Kasumi-1 (cell line): ENCODE measurements at places on chromosomes 1 and 21.

- DNase-seq = peak; percentile 90
Measured at GRCh38 chr1:154335025-154335714, 9.8 kb downstream of the ATP8B2 start.

DNA sequence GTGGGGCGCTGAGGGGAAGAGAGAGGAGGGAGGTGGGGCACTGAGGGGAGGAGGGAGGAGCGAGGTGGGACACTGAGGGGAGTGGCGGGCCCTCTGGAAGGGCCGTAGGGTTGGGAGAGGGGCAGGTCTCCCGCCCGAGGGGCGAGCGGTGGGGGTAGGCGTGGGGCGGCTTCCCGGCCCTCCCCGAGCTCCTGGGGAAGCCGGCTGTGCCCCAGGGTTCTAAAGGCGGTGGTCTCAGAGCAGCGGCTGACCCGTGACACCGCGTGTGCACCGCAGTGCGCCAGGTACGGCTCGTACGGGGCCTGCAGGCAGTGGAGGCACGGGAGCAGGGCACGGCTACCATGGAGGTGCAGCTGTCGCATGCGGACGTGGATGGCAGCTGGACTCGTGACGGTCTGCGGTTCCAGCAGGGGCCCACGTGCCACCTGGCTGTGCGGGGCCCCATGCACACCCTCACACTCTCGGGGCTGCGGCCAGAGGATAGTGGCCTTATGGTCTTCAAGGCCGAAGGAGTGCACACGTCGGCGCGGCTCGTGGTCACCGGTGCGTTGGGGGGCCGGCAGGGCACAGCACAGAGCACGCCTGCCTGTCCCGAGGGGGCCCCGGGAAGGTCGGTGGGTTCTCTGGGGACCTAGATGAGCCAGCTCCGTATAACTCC is 68.5 kb downstream of the OBSCN start:
- no peak for DNase-seq

GRCh38 chr21:42127164-42128150 is 56.3 kb downstream of the UMODL1 start:
- DNase-seq = no peak

- no peak for DNase-seq
Measured at GRCh38 chr1:49171941-49172593, 395.4 kb upstream of the BEND5 start.

GRCh38 chr1:21198929-21199328 is 22.2 kb upstream of the EIF4G3 start:
- no peak for DNase-seq

- no peak for DNase-seq
Measured at GRCh38 chr1:157641177-157641576, 43.3 kb upstream of the FCRL4 start.

DNA sequence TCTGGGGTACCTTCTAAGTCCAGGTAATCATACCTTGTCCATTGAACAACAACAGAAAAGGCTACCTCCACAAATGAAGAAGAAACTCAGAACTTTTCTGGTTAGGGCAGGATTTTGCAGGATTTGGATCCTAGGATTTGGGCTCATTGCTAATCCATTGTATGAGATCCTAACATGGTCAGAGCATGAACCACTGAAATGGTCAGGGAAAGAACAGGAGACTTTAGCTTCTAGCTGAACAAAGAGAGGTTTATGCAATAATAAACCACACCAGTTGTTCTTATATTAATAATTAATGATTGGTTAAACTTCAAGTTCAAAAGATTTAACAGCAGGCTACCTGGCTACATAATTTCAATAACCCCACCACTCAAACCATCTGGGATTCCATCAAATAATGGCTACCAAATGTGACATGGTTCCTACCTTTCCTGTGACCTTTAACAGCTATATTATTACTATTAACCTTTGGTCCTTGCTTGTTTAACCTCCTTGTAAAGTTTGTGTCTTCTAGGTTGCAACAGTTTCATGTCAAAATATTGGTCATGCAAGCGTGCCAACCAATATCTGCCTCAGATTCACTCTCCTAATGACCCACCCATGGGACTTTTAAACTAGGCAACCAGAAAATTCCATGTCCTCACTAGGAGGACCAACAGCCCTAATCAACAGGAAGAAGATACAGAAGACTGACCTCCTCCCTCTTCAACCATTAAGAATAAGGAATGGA is 60.6 kb upstream of the USH2A start:
- no peak for DNase-seq

GRCh38 chr1:118995312-118996016 is 7.3 kb upstream of the TBX15 start:
- DNase-seq = no peak

DNA sequence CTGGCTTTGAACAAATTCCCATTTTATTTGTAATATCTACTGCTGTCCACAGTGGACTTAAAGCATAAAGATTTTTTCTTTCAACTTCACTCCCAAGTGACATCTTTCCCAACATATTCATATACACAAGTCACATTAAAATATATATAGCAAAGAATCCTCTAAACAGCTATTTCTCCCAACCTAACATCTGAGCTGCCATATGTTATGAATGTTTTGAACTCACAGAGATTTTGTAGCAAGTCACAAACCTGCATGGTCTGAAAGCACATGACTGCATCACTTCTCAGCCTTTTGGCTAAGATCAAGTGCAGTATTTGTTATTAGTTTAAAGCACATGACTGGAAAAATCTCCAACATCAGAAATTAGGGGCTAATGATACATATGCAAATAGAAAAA is 7.7 kb upstream of the HFM1 start:
- no peak for DNase-seq

DNA sequence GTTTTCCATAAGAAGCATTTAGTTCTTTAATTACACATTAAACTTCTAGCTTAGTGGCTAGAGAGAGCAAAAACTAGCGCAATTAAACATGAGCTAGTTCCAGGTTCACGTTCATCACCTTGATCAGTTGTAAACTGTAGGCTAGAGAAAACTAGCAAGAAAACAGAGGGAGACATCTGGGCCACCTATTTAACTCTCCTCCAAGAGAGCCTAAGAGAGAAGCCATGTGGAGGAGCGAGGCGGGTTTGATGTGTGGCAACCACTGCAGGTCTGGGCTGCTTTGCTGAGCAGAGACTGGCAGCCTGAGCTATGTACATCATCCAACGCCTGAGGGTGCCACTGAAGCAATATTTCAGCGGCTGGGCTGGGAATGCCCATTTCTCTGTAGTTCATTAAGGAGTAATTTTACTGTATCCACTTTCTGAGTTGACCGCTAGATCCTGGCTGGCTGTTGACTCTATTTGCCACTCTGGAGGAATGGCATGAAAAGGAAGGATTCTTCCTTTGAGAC is 252.9 kb downstream of the DYRK1A start:
- DNase-seq = no peak

GRCh38 chr1:228039006-228039903 is 32.5 kb downstream of the WNT3A start:
- no peak for DNase-seq

DNA sequence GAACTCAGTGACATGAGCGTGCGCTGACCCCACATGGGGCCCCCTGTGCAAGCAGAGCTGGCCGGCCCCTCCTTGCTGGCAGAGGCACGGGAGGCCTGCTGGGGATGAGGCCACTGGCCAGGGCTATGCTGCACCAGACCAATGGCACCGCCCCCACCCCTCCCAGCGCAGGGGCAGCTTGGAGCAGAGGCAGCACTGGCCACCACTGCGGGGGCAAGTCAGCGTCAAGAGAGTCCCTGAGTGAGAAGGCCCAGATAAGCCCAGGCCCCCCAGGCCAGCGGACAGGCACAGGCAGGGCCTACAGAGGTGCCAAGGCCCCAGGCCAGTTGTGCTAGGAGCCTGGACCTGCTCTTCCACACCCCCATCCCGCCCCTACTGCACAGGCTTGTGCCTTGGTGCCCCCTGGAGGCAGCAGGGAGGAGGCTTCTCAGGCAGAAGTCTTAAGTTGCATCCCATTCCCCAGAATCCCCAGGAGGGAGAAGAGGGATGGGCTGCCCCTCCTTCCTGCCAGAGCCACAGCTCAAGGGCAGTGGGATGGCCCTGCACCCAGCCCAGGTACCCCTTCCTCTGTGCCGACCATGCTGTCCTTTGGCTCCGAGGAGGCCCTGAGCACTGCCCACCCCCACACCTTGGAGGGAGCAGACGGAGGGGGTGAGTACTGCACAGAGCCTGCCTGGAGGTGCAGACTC is 35.8 kb downstream of the EPHX1 start:
- peak; percentile 61 for DNase-seq

DNA sequence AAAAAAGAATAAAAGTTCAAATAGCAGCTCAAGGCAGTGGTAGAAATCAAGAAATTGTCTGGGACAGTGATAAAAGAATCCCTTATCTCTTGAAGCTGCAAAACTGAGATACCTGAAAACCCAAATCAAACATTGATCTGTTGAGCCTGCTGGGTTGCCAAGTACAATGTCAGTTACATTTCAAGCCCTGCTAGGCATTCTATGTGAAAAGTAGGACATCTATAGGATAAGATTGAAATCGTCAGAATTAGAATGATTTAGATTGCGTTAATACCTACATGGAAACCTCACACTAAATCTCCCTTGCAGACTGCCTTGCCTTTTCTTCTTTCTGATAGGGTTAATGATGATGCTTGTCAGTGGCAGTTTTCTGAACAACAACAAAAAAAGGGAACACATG is 1684.4 kb upstream of the B3GALT2 start:
- DNase-seq = peak; percentile 10

- no peak for DNase-seq
Measured at GRCh38 chr1:207973898-207974568, 63.1 kb upstream of the CD34 start.

DNA sequence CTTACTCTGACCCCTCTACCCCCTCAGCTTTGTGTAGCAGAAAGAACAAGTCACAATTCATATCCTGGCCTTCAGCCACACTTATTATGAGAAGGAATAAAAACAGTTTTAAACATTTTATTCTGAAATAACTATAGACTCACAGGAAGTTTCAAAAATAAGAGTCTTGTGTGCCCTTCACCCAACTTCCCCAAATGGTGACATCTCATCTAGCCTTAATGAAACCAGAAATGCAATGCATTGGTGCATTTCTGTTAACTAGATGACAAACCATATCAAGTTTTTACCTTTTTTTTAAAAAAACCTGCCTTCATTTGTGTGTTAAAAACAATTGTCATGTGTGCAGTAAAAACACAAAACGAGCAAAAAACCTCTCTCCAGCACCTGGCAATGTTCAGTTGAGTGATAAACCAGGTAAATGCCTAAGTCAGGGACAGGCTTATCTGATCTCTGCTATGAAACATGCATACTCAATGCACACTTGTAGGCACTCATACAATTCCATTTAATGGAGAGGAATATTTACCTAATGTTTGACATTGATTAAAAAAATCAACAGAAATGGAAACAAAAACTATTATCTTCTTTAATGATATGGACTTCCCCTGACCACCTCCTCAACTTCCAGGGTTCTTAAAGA is 51.5 kb downstream of the SH3BGR start:
- DNase-seq = peak; percentile 57

DNA sequence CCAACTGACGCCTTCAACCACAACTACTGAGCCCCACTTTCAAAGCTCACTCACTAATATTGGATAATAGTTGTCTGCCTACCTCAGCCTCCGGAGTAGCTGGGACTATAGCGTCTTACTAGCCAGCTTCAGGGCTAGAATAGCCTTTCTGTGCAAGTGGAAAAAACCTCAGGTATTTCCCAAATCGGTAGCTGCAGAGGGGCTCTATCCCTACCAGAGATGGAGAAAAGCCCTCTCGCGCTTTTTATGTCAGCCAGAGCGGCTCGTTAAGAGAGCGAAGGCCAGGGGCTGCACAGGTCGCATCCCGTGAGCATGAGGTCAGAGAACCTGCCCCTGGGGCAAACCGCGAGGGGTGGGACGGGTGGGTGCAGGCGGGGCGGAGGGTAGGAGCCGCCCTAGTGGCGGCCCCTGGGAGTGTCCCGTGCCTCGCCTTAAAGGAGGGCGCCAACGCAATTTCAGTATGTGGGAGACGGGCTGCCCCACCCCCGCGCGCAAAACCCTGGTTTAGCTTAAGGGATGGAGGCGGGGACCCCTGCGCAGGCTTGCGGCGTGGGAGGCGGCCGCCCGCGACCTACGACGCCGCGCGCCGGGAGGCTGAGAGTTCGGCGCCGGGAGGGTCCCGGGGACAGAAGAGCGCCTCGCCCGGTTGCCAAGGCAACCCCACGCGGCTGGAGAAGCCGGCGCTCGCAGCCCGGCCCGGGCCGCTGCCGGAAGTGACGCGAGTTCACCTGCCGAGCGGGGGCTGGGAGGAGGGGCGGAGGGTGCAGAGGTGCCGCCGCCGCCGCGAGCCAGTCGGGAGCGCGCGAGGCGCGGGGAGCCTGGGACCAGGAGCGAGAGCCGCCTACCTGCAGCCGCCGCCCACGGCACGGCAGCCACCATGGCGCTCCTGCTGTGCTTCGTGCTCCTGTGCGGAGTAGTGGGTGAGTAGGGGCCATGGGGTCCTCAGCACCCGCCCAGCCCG is at the start of gene CXADR:
CXADR (plus strand) TSS at position 791 of the 961 bp plus-strand sequence; CDS start at position 878, 87 bp downstream.
- peak; percentile 55 for DNase-seq
